ENCODE measurements at places on chromosomes 5 and 9. TPM values are rescaled to one million over a fixed set of nuclear protein-coding genes. Genes with fewer than 3 reads are reported as not detected.

DNA sequence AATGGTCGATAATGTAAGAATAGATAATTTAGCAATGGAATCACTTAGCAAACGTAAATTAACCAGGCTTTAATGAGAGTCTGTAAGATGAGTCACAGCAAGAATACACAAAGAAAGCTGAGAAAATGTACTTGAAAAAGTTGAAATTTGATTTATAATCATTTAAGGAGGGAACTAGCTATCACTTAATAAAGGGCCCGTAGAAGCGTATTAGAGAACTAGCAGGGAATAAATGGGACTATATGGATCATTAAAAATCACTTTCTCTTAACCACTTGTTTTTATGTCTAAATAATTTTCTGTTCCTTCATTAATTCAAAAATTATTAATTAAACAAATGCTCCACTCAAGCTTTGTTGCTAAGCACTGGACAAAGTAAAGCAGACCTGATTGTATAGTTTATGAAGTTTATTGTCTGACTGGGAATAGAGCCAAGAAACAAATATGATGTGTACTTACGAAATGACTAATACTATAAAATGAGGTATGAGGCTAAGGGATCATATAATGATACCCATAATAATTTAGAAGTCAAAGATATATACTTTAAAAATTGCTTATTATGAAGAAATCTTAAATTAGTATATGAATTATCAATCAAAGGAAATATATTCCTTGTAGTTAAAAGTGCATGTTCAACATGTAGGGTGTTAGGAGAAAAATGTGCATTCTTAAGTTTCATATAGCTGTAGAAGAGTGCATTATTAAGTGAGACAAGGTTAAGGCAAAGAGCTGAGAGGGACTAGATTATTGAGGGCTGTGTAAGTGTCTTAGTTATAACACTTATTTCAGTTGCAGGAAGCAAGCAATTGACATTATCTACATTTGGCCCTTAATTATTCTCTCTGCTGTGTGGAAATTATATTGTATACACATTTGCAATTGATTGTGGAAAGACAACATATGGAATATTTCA, 196.8 kb downstream of the PRDM9 start:
- DNase-seq = no peak

GRCh38 chr5:180070756-180071530, 616 bp downstream of the RNF130 start:
- peak; percentile 28 for DNase-seq

- no peak for DNase-seq
Observed at GRCh38 chr5:36040651-36041536, 25.8 kb downstream of the UGT3A2 start.

Gene MED22
- total RNA-seq = 17.0 TPM

DNA sequence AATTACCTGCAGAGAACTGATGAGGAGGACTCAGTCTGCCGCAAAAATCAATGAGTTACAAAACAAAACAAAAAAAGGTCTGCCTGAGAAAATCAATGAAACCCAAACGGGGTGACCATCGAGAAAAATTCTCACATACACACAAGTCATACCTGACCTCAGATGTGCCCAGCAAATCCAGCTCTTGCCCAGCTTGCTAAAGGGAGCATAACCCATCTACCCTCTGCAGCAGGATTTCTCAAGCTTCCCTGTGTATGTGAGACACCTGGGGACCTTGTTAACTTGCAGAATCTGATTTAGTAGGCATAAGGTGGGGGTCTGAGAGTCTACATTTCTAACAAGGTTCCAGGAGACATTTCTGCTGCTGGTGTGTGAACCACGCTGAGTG, 126.3 kb downstream of the TLE1 start:
- no peak for DNase-seq

- DNase-seq = no peak
Observed at GRCh38 chr9:6793203-6793602, 35.4 kb downstream of the KDM4C start.

Gene FOXD1
- 15.6 TPM for total RNA-seq

- no peak for DNase-seq
Observed at GRCh38 chr9:1173993-1174392, 123.8 kb downstream of the DMRT2 start.

Measured in NCI-H460 (cell line).